ENCODE measurements at places on chromosomes 5 and 9.

DNA sequence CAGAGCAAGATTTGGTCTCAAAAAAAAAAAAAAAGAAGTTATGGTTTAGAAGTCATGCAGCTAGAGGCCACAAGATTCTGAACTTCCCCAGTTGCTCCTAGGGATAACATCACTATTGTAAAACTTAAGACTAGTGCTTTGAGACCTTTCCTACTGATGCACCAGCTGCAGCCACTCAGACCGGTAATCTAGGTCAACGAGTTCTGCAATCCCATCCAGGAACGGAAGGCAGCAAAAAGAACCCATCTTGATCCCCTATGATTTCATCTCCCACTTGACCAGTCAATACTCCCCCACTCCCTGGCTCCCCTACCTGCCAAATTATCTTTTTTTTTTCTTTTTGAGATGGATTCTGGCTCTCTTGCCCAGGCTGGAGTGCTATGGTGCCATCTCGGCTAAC is 46.9 kb upstream of the TTC39B start:
- no peak for DNase-seq

- no peak for DNase-seq
Measured at GRCh38 chr5:136621743-136622142, 256.4 kb upstream of the TRPC7 start.

DNA sequence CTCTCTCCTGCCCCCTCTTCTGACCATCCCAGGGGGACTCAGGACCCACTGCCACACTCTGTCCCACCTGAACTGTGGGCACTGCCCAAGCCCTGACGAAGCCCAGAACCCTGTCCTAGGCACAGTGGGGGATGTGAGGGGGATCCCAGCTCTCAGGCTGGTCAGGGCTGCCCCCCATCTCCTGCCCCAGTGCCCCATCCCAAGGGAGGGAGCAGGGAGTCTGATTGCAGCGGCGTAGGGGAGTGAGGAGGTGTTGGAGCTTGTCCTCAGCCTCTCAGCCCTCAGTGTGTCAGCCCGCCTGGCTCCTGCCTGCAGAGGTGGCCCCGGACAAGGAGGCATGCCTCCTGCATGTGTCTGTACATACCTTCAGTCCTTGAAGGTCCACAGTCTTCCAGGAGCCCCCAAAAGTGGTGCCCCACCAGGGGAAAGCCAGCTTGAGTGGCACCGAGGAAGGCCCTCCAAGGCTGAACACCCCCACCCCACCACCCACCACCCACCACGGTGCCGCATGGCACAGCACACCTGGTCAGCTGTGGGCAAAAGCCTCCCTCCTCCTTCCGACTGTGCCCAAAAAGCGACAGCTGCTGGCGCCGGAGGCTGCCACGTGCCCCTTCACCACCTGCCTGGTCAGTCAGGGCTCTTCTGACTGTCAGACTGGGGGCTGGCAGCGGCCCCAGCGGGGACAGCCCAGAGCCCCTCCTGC is 930 bp downstream of the SARDH start:
- peak; percentile 70 for DNase-seq

GRCh38 chr9:14932641-14933040 is 22.4 kb upstream of the FREM1 start:
- no peak for DNase-seq

DNA sequence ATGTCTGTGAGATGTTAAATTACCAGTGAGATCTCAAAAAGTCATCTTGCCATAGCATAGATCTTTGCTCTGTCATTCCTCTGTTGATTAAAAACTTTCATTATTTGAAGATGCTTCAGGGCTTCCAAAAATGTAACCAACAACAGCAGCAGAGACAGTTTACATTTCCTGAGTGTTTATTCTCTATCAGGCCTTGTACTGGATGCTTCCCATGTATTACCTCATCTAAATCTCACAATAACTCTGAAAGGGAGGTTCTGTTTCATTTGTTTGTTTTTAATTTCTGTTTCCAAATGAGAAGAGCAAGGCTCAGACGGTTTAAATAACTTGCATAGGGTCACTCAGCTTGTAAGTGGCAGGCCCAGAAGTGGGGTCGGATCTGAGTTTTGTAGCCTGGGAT is 45.2 kb downstream of the MRRF start:
- DNase-seq, result no peak

- DNase-seq, result no peak
Measured at GRCh38 chr5:166883016-166883415, 1408.4 kb upstream of the WWC1 start.

- no peak for DNase-seq
Measured at GRCh38 chr9:128838338-128838737, 8.7 kb upstream of the SPOUT1 start.
